Stimulated activated CD4-positive, alpha-beta T cell treated with anti-CD3 and anti-CD28 coated beads, Interleukin-1b, Interleukin-23, amount 100 ng/mL, for 24 hours (primary cell): ENCODE measurements at places on chromosomes 5 and 9.

DNA sequence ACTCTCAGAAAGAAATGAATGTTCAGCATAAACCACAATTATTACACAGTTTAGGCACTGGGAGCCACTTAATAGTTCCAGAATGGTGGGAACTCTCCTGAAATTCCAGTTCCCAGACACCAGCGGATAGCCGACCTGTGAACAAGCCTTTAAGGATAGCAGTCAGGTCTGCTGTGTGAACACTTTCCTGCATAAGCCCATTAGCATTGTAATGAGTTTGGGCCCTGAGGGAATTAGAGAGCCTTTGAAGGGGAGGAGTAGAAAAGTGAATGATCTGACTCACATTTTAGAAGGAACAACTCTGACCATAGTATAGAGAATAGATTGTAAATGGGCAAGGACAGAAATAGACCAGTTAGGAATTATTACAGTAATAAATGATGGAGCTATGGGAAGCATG, 189.1 kb downstream of the ADGRV1 start:
- DNase-seq, result no peak

DNA sequence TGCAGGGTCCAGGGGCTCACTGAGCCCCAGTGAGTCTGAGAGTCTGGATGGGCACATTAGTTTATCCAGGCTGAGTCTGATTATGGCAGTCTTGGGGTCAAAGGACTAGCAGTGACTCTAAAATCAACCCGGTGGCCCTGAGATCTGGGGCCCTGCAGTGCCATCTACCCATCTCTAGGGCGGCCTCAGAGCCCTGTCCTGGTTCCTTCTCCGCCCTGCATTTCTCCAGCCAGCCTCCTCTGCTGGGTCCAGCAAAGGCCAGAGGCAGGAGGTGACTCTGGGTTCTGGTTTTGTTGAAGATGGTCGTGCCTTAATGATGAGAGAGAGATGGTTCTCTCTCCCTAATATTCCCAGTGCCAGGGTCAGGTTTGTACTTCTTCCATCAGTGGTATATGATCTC, 15.0 kb downstream of the DCANP1 start:
- no peak for DNase-seq

DNA sequence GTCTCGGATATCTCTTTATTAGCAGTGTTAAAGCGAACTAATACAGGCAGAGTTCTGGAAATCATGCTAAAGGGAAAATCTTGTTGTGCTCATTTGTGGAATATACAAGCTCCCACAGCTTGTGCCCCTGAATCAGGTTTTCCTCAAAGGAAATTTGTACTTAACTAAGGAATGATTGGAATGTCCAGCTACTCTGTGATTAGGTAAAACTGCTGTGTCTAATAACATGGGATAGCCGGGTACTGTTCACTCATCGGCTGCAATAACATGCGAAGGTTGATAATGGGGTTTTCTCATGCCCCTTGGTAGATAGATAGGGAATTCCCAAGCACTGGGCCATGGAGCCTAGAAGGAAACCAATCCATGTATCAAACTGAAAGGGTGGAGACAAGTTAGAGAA, 306.7 kb downstream of the NR2F1-AS1 start:
- no peak for DNase-seq

DNA sequence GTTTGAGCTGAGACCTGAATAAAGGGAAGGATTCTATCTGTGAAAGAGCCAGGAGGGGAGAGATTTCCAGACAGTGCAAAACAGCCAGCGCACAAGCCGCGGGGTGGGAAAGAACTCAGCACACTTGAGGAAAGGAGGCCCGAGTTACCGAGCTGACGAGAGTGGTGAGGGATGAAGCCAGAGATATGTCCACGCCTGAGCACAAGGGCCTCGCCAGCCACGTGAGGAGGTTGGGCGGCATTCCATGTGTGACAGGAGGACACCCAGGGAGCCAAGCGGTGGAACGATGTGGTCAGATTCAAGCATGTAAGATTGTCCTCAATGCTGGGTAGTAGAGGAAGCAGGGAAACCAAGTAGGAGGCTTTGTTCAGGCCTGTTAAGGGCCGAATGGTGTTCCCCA, 17.0 kb upstream of the SFXN1 start:
- no peak for DNase-seq

- DNase-seq, result no peak
Measured at GRCh38 chr5:57166276-57166675, 7.6 kb upstream of the GPBP1 start.

- no peak for DNase-seq
Measured at GRCh38 chr5:132456987-132457361, 33.6 kb downstream of the IRF1 start.
